ENCODE measurements at places on chromosomes 2 and 18.

DNA sequence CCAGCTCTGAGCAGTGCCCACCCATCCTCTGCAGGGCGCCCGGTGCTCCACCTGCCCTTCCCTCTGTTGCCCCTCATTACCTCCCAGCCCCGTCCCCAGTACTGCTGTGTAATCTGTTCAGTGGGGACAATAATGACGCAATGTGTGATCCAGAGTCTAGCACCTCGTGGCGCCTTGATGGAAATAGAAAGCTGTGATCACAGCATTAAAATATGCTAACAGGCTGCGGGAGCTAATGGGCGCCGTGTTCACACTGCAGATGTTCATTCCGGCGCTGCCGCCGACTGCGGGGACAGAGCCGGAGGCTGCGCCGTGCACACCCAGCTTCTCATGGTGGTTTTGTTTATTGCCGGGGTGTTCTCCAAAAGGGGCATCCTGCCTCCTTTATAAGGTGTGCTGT, 235.2 kb downstream of the LDLRAD4 start:
- DNase-seq: no peak

- no peak for DNase-seq
Observed at GRCh38 chr2:85699325-85699724, 5.2 kb downstream of the GNLY start.

GRCh38 chr2:140011287-140011686, 1231.1 kb upstream of the NXPH2 start:
- no peak for DNase-seq

GRCh38 chr2:218745559-218746469, 35.2 kb downstream of the TTLL4 start:
- peak; percentile 74 for DNase-seq

DNA sequence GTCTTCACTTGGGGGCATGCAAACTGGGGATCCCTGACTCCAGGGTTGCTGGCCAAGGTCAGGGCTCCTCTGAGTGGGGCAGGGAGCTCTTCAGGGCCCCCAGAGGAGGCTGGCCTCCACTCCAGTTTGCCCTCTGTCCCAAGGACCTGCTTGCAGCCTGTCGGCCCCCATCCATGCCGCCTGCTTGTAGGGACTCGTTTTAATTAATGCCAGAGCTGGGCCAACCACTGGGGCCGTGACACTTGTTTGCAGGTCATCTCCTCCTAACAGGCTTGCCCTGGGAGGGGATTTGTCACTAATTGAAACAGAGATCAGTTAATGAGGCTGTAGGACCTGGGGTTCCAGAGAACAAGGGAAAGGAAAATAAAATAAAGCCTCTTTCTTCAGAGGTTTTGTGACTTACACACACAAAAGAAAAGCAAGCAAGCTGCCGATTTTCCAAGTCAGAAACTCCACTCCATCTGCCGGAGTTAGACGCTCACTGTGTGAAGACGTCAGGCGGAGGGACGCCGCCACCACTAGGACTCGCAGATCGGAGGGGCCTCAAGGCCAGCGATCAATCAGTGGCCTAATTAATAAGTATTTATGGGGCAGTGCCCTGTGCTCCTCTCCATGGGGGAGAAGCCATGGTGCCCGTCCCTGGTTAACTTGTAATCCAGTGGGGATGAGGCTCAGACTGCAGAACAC, 75.9 kb downstream of the SFXN5 start:
- no peak for DNase-seq

DNA sequence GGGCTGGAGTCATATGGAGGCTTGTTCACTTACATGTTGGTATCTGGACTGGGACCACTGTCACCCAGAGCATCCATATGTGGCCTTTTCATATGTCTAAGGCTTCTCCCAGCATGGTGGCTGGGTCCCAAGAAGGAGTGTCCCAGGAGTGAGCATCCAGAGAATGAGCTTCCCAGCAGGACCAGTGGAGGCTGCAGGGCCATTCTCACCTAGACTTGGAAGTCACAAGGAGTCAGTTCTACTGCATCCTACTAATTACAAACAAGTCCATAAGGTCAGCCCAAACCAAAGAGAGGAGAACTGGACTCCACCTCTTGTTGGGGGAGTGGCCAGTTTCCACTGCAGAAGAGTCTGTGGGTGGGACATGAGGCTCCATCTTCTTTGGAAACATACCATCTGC, 5.1 kb upstream of the TEX51 start:
- DNase-seq: no peak

GRCh38 chr18:58381676-58382411, 247.0 kb downstream of the ALPK2 start:
- no peak for DNase-seq

DNA sequence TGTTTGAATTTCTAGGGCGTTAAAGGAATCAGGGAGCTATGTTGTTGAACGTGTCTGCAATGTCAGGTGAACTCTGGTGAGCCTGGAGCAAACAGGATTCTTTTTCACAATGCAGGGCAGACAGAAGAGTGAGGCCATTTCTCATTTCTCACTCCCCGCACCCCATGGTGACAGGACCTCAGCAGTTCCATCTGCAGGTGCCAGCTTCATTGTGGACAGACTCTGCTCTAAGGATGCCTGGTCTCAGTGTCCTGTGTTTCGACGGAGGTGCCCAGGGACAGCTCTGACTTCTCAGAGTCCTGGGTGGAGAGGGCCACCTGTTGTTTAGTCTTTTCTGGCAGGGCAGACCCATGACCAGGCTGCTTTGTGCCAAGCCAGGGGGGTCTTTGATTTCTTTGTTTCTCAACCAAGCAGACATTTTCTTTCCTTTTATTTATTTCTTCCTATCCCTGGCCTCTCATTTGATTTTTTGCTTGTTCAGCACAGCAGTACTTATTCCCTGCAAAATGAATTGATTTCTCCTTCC, 201.5 kb downstream of the RNF144A start:
- no peak for DNase-seq

GRCh38 chr18:53943326-53943860, 281.1 kb downstream of the MBD2 start:
- no peak for DNase-seq

DNA sequence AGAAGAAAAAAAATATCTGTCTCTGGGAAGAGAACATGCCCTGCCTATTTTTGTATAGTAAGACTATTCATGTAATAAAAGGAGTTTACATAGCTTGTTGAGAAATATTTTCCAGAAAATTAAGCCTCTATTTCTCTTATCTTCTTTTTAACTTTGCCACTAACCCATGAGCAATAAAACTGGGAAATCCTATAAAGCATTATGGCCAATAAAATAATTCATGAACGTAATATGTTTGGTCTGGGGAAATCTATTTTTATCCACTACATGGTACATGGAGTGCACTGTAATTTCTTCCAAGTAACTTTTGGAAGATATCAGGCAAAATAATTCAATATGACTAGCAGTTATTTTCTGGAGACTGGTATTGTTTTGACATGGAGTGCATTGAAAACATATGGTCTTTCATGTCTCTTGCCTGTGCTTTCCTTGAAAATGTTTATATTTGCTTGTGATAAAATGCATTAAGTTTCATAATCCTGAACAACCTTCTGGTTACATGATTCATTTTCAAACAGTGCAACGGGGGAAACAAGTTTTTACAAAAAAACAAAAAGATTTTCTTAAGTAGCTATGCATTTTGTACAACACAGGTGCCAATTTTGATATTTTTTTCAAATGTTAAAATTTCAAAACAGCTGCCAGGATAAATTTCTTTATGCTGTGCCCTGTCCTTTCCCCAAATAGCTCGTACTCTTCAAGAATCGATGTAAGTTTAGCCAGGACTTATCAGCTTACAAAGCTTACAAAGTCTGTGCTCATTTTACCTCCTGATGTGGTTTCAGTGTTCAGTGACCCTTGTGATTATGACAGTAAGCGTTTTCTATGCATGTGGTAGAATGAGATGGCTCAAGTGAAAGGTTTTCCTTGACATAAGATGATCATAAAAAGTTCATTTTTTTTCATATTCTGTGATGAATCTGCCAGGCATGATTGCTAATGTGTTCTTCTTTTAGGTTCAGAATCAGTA, 194.5 kb downstream of the UBE2E3 start:
- no peak for DNase-seq

DNA sequence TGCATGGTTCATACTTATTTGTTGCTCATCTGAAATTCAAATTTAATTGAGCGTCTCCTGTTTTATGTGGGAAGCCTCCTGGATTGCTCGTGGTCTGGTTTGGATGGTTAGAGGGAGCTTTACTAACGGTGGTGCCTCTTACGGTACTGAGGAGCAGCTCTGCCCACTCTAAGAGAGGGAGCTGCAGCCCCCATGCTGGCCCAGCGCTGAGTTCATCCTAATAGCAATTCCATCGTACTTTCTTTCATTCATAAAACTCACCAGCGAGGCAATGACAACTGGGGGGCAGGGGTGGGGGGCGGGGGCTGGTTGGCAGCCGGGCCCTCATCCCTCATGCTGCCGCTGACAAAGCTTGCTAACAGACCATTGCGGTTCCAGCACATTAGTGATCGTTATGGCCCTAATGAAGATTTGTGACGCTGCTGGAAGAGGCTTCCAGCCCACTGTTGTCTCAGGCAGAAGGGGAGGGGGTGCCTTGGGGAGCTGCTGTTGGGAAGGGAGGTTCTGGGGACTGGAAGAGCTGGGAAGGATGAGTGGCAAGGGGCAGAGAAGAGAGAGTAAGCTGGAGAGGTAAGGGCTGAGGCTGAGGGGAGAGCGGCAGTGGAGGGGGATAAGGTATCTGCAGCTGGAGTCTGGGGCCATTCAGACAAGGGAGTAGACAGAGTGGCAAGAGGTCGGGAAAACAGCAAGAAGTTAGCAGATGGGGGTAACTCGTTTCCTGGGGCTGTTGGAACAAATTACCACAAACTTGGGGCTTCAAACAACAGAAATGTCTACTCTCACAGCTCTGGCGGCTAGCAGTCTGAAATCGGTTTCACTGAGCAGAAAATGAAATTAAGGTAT, 238.1 kb downstream of the LPIN1 start:
- DNase-seq: no peak

- peak; percentile 75 for DNase-seq
Observed at GRCh38 chr2:239716536-239717318, 308.4 kb downstream of the NDUFA10 start.

GRCh38 chr2:73964223-73964622, 20.5 kb upstream of the TET3 start:
- DNase-seq: no peak

DNA sequence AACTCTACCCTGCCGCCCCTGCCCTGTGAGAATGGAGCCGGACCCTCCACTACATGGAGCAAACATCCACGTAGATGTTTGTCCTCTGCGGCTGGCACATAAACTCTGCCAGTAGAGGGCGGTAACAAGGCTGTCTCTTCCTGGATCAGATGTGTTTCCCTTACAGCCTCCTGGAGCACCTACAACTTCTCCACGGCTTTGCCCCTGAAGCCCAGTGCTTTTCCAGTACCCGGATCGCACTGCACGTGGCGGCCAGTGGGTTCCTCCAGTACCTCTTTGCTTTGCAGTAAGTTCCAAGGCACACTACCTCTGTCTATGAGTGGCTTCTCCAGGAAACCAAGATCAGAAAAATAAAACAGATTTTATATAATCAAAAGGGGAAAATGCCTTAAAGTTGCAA, 651.3 kb downstream of the DCDC2C start:
- no peak for DNase-seq

GRCh38 chr2:128801576-128801975, 482.9 kb upstream of the HS6ST1 start:
- peak; percentile 41 for DNase-seq

DNA sequence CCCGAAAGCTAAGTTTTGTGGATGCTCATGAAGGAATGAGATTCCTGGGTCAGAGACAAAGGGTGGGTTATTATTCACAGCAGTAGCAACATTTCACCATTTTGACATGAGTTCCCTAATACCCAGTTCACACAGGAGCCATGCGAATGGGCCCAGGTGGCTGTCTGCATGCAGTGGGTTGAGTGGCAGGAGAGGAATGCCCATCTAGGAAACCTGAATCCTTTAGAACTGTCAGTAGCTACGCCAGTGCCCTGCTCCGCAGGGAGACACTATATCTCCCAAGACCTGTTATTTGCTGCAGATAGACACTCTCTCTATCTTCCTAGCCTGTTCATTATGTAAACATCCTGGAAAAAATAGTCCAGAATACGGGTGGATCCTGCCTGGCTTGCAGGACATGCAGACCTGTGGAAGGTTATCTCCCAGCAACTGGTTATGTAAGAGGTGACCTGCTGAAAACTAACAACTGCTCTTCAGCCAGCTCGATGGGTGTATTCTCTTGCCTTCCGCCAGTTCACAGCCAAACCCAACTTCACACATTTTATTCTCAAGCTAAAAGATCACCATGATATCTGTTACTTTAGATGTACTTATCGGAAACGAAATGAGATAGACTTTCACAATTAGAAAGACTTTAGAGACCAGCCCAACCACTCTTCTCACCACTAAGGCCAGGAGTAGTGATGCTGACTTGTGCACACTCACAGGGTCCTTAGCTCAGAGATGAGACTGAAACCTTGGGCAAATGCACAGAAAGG, 59.1 kb downstream of the MBP start:
- DNase-seq: no peak

- DNase-seq: no peak
Observed at GRCh38 chr18:35371412-35372195, 5.5 kb downstream of the ZNF396 start.

GRCh38 chr18:74013955-74014354, 133.7 kb downstream of the FBXO15 start:
- DNase-seq: no peak

GRCh38 chr2:181399027-181399426, 58.2 kb upstream of the ITGA4 start:
- no peak for DNase-seq

DNA sequence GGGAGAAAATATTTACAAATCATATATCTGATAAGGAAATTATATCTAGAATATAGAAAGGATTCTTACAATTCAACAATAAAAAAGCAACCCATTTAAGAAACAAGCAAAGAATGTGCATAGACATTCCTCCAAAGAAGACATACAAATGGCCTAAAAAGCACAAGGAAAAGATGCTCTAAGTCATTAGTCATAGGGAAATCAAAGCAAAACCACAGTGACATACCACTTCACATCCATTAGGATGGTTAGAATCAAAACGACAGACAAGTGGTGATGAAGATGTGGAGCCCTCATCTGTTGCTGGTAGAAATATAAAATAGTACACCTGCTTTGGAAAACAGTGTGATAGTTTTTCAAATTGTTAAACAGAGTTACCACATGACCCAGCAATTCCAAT, 48.2 kb downstream of the MAPRE2 start:
- DNase-seq: no peak

- DNase-seq: no peak
Observed at GRCh38 chr2:45692566-45692965, 41.1 kb downstream of the PRKCE start.
